ENCODE measurements at places on chromosomes 1 and 21. TPM values are rescaled to one million over a fixed set of nuclear protein-coding genes. Genes with fewer than 3 reads are reported as not detected.

DNA sequence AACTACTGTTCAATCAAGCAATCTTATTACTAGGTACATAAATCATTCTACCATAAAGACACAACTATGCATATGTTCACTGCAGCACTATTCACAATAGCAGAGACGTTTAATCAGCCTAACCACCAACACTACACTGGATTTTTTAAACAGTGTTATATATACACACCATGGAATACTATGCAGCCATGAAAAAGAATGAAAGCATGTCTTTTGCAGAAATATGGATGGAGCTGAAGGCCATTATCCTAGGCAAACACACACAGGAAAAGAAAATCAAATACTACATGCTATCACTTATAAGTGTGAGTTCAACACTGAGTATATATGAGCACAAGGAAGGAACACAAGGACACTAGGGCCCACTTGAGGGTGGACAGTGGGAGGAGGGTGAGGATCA lies 159.2 kb downstream of the DPYD start:
- no peak for DNase-seq
- no peaks in the 10 kb centered on the region for H3K36me3 ChIP-seq
- no peak overlapping the region for H3K4me3 ChIP-seq
- no peaks in the 10 kb centered on the region for H3K27me3 ChIP-seq

GRCh38 chr1:152141971-152142584 lies 16.9 kb downstream of the RPTN start:
- H3K27ac ChIP-seq = no peak overlapping the region
- no peaks in the 10 kb centered on the region for H3K27me3 ChIP-seq
- no peaks in the 10 kb centered on the region for H3K36me3 ChIP-seq
- DNase-seq = no peak
- H3K4me1 ChIP-seq = no peaks in the 10 kb centered on the region

GRCh38 chr21:41580758-41581554 lies 73.0 kb upstream of the TMPRSS2 start:
- no peaks in the 10 kb centered on the region for H3K36me3 ChIP-seq
- H3K4me3 ChIP-seq = no peak overlapping the region
- no peaks in the 10 kb centered on the region for H3K27me3 ChIP-seq
- H3K27ac ChIP-seq = no peak overlapping the region
- DNase-seq = no peak

- DNase-seq = no peak
- peaks cover 25% of the 10 kb centered on the region for H3K4me1 ChIP-seq
- no peak overlapping the region for H3K27ac ChIP-seq
- no peaks in the 10 kb centered on the region for H3K36me3 ChIP-seq
- H3K4me3 ChIP-seq = no peak overlapping the region
- H3K27me3 ChIP-seq = no peaks in the 10 kb centered on the region
These were observed 2.8 kb downstream of the PHTF1 start for GRCh38 chr1:113756461-113756860.

- H3K4me3 ChIP-seq = no peak overlapping the region
- H3K27me3 ChIP-seq = no peaks in the 10 kb centered on the region
- no peaks in the 10 kb centered on the region for H3K36me3 ChIP-seq
These were observed 20.9 kb downstream of the SLC1A7 start for GRCh38 chr1:53121319-53122172.

GRCh38 chr1:39524591-39525365 lies 33.3 kb downstream of the BMP8A start:
- no peak overlapping the region for H3K27ac ChIP-seq
- no peaks in the 10 kb centered on the region for H3K27me3 ChIP-seq
- H3K36me3 ChIP-seq = peaks cover 11% of the 10 kb centered on the region
- DNase-seq = no peak

DNA sequence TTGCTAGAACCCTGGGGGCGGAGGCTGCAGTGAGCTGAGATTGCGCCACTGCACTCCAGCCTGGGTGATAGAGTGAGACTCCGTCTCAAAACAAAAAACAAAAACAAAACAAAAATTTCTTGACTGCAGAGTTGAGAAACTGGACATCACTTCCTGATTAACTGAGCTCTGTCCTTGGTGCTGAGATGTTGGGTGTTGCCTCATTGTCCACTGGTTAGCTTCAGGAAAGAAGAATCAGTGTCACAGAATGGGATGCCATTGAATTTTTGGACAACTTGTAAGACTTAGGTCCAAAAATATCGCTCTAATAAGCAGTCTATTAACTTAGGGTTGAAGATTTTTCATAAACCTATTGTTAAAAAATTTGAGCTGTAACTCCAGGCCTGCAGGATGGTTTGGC lies 23.8 kb upstream of the KCNA10 start:
- H3K4me1 ChIP-seq = no peaks in the 10 kb centered on the region
- no peak overlapping the region for H3K27ac ChIP-seq
- H3K36me3 ChIP-seq = no peaks in the 10 kb centered on the region

TCEANC2 gene
- total RNA-seq = 6.9 TPM

All from sigmoid colon (tissue), 7 donors.